ENCODE measurements at places on chromosomes 2 and 18. TPM values are rescaled to one million over a fixed set of nuclear protein-coding genes. Genes with fewer than 3 reads are reported as not detected.

Gene MARCHF4
- total RNA-seq = 21.4 TPM

Gene MSH2
- 35.2 TPM for total RNA-seq

Gene NCKAP5
- 0.76 TPM for total RNA-seq

Gene NT5DC4
- 0.94 TPM for total RNA-seq

Gene RAD51AP2
- not detected for total RNA-seq

Gene ASXL2
- 13.2 TPM for total RNA-seq

Gene HOXD12
- total RNA-seq = not detected

Gene OSR1
- 9.7 TPM for total RNA-seq

Gene MERTK
- 3.0 TPM for total RNA-seq

Gene SIX3
- 4.1 TPM for total RNA-seq

Gene SGPP2
- 0.81 TPM for total RNA-seq

Gene PRKAG3
- total RNA-seq = not detected

Gene IGFBP5
- total RNA-seq = 0.16 TPM

Gene TMEM200C
- total RNA-seq = not detected

Gene CAPN14
- total RNA-seq = 0.04 TPM

Gene CD302
- total RNA-seq = 2.3 TPM

Gene CLEC4F
- total RNA-seq = not detected

Gene CD226
- 0.11 TPM for total RNA-seq

Gene CCBE1
- total RNA-seq = 9.8 TPM

Gene CNTNAP5
- total RNA-seq = not detected

Gene RNF181
- 193 TPM for total RNA-seq

Gene FAM110C
- total RNA-seq = 0.40 TPM

Gene ACMSD
- total RNA-seq = not detected

Gene SOX11
- not detected for total RNA-seq

Gene BOK
- total RNA-seq = 28.3 TPM

Gene ASPRV1
- 0.38 TPM for total RNA-seq

Gene ZNF532
- 19.5 TPM for total RNA-seq

Gene FBLN7
- 0.53 TPM for total RNA-seq

Gene KIAA2012
- total RNA-seq = not detected

Gene PCARE
- total RNA-seq = not detected

Gene CSRNP3
- total RNA-seq = not detected

Gene DTNA
- total RNA-seq = 0.35 TPM

Gene DLX2
- 0.49 TPM for total RNA-seq

Gene SETBP1
- total RNA-seq = 0.39 TPM

Gene SH2D6
- total RNA-seq = 0.96 TPM

Gene STPG4
- total RNA-seq = not detected

Gene LOXL3
- 0.60 TPM for total RNA-seq

Gene COL6A3
- total RNA-seq = 0.24 TPM

Gene NXPH2
- not detected for total RNA-seq

Gene SCN1A
- not detected for total RNA-seq

Gene SPEG
- total RNA-seq = 10.8 TPM

Gene MYL12A
- total RNA-seq = 338 TPM

Gene TFPI
- total RNA-seq = 35.2 TPM

Gene IL36RN
- total RNA-seq = 0.02 TPM

Gene NEUROD1
- total RNA-seq = not detected

Gene CYRIA
- 0.72 TPM for total RNA-seq

Gene FANCL
- 23.8 TPM for total RNA-seq

Gene ANKRD30BL
- total RNA-seq = not detected

Gene BUB1
- 35.4 TPM for total RNA-seq

Gene IL18R1
- 1.0 TPM for total RNA-seq

Gene UBXN4
- total RNA-seq = 43.1 TPM

Gene VWC2L
- not detected for total RNA-seq

Gene AQP12B
- total RNA-seq = not detected

Gene ALPI
- total RNA-seq = not detected

Gene ITM2C
- total RNA-seq = 82.8 TPM

Gene ATP6V1B1
- 2.3 TPM for total RNA-seq

Gene EMX1
- total RNA-seq = not detected
